ENCODE measurements at places on chromosomes 5 and 9.

GRCh38 chr9:117008876-117009275, 321.8 kb downstream of the TRIM32 start:
- DNase-seq = no peak

DNA sequence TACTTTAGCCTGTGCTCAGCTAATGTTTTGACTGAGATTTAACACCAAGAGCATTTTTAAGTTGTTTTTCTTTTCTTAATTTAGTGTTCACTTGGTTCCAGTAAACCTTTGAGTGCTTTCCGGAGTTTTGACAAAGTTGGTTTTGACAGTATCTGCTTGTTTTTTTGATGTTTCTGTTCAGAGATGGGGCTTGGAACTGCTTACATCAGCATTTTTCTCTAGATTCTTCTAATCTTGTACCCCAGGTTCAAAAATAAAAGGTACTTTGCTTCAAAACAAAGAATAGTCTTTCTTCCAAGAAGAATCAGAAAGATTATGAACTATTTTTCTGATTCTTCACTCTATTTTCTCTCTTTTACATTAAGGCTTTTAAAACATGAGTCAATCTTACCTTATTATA, 132.2 kb downstream of the DPYSL3 start:
- no peak for DNase-seq

- DNase-seq = no peak
Observed at GRCh38 chr5:167671176-167671575, 620.3 kb upstream of the WWC1 start.

GRCh38 chr9:129988607-129989361, 54.2 kb downstream of the FNBP1 start:
- no peak for DNase-seq

DNA sequence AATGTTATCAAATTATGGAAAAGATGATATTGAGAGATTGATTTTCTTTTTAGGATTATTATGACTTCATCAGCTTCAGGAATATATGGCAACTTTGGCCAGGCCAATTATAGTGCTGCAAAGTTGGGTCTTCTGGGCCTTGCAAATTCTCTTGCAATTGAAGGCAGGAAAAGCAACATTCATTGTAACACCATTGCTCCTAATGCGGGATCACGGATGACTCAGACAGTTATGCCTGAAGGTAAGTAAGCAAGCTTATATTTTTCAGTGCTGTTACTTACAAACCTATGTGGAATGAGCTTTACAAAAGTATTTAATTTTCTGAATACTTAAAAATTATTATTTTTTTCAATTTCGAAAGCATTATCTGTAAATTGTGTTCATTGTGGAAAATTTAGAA, 26.5 kb downstream of the HSD17B4 start:
- DNase-seq = no peak

- DNase-seq = no peak
Observed at GRCh38 chr5:174348311-174348981, 302.9 kb downstream of the NSG2 start.

DNA sequence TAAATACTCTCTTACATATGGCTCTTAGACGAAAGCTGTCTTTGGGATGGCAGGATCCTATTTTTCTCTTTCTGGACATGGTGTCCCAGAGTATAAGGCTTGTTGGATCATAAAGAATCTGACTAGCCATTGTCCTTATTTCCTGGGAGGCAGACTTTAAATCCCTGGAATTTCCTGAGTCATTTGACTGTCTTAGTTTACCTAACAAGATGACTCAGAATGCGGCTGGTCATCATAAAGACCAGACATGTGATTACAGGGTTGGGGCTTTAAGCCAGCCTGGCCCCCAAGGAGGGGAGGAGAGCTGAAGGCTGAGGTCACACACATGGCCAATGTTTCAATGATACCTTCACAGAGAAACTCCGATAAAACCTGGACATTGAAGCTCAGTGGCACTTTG, 37.2 kb downstream of the FAM240B start:
- peak; percentile 1 for DNase-seq

DNA sequence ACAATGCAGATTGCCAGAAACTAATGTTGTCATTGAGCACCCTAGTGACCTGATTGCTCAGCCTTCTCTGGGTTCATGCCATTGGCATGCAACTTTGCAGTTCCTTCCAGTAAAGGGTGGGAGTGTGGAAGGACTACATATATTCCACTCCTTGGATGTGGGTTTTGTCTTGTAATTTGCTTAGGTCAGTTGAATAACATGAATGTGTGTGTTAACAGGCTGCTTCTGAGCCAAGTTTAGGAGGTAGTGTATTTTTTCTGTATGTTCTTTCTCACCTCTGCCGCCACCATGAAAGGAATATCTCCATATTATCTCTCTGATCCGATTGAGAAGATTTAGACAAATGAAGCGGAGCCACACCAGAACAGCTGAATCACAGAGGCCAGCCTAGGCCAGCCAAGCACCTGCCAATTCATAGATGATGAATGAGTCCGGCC, 1929.6 kb upstream of the CDH6 start:
- peak; percentile 3 for DNase-seq
